ENCODE measurements at places on chromosomes 1 and 21. TPM values are rescaled to one million over a fixed set of nuclear protein-coding genes. Genes with fewer than 3 reads are reported as not detected.

DNA sequence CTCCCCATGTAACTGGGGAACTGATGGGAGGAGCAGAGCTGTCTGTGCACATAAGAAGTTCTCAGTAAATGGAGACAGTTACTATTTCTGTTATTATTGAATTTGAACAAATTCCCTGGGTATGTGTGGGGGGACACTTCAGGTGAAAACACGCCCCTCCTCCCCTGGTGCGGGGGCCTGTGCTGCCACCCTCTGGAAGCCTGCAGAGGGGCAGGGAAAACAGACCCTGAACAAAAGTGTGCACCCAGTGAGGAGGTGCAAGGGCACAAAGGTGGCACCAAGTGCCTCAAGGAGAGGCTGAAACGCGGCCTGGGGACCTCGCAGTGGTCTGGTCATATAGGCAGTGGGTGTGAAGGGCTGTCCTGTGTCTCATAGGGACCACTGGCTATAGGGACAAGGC is 18.2 kb upstream of the NADK start:
- DNase-seq: peak; percentile 31

DNA sequence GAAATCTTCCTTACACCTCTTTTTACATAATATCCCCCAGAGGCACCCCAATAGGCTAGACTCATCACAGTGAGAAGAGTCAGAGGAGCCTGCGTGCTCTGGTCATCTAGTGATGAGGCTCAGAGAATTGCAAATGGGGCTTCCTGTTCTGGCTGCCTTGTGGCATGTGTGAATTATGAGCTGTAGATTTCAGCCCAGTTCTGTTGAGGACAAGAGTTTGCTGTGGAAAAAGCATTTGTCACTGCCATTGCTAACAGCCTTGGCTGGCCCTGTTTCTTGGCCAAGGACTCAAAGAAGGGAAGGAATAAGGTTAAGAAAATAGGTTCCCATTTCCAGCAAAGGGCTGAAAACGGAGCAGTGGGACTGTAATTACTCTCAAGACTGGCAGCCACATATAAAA is 30.7 kb downstream of the MRAP start:
- DNase-seq: no peak

- no peak for DNase-seq
These were observed 13.3 kb upstream of the CAPN8 start for GRCh38 chr1:223678841-223679240.

DNA sequence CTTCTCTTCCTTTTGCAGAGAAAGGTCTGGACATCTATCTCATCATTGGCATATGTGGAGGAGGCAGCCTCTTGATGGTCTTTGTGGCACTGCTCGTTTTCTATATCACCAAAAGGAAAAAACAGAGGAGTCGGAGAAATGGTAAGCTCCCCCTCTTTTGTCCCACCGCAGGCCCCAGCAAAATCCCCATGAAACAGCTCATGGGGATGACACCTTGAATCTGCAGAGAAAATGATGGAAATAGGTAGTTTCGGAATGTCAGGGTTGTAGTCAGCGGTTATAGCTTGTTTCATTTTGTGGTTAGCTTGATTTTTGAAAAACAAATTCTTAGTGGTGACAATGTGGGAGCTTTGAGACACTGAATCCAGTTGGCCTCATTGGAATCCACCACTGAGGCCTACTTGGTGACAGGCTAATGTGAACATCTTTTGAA is 10.3 kb downstream of the CD2 start:
- DNase-seq: no peak

PPM1J gene
- 0.48 TPM for polyA plus RNA-seq

GRCh38 chr21:41068967-41069642 is 98.9 kb upstream of the BACE2 start:
- peak; percentile 19 for DNase-seq

DNA sequence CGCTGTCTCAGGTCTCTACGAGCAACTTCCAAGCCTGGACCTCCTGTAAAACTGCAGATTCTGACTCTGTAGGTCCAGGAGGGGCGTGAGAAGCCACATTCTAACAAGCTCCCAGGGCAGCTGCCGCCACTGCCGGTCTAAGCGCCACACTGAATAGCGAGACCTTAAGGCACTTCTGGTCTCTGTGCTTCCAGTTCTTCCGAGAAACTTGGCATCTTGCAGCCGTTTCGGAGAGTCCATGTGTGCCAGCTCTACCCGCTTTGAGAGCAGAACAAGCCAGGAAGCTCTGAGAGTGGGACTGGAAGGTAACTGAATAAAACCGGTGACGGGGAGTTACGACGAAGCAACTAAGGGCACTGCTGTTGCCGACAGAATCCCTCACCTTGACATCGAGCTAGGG is 12.5 kb downstream of the AGT start:
- no peak for DNase-seq

DNA sequence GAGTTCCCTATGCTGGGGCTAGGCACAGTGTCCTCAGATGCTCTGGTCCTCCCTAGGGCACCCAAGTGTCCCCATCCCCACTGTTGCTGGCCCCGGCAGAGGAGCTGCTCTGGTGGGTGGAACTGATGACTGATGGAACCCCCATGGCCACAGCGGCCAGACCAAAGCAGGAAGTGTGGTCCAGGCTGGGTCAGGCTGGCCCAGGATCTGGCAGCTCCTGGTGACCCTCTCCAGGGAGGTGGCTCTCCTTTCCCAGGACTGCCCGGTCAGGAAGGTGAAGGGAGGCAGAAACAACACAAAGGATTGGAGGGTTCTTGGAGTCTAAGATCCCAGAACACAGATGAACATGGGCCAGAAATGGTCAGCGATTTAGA is 1.1 kb downstream of the NKAIN1 start:
- no peak for DNase-seq

- DNase-seq: no peak
These were observed 136.8 kb downstream of the NOS1AP start for GRCh38 chr1:162206300-162206699.

ATAD3C gene
- not detected for polyA plus RNA-seq

- no peak for DNase-seq
These were observed 550.0 kb downstream of the KIF26B start for GRCh38 chr1:245704765-245705164.

DNA sequence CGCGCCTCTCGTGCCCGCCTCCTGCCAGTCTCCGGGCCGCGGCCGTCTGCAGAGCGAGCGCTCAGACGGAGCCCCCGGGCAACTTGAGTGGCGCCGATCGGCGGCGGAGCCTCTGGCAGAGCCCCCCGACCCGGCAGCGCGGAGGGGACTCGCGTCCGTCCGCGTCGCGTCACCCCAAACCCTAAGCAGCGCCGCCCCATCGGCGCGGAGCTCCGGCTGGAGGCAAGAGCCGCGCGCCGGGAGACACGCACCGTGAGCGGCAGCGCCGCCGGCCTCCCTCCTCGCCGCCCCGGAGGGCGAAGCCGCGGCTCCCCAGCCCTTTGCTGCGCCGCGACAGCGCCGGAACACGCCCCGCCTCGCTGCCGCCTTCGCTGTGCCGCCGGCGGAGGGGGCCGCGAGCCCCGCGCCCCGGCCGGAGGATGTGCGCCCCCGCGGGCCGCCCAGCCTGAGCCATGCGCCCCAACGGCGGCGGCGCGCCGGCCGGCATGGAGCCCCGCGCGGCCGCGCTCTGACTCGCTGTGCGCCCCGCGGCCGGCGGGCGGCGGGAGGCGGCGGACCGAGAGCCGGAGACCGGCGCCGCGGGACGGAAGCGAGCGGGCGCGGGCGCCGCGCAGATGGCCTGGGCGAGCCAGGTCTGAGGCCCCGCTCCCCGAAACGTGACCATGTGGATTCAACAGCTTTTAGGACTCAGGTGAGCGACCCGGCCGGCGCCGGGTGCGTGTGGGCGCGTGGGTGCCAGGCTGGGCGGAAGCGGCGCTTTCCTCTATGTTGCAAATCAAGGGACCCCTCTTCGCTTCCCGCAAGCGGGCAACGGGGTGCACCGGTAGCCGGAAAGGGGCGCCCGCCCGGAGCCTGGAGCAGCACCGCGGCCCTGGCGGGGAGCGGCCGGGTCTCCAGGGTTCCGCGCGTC is 610 bp downstream of the AJAP1 start:
- no peak for DNase-seq

DNA sequence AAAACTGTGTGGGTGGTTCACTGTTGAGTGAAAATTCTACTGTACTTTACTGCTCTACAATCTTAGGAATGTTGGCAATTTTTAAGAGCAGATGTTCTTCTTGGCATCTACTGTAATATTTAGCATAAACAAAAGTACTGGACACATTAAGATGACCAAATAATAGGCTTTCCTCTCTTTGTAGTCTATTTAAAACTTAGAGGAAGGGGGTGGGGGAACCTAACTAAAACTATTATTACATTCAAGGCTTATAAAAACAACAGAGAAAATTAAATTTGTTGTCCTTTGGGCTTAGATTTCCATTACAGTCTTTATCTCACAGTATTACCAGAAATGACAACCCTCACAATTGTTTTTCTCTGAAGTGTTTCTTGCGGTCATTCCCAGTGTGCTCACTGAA is 181.2 kb downstream of the PLPPR4 start:
- DNase-seq: no peak

GRCh38 chr1:213939888-213940287 is 47.9 kb upstream of the PROX1 start:
- no peak for DNase-seq

DENND1B gene
- polyA plus RNA-seq: 5.4 TPM

DNA sequence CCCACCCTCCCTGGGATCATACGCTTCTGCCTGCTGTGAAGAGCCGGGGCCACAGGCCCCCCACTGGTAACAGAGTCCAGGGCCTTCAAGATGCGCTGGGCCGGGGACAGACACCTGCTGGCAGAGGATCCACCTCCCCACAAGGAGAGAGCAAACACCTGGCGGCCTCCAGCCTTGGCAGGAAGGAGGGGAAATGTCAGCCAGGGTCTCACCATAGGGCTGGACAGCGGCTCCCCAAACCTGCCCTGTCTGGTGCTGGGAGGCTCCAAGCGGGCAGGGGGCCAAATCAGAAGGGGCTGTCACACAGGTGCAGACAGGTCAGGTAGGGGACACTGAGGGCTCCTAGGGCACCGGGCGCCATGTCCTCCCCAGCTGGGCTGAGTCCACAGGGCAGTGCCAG is 58.9 kb downstream of the KCNAB2 start:
- DNase-seq: no peak

DNA sequence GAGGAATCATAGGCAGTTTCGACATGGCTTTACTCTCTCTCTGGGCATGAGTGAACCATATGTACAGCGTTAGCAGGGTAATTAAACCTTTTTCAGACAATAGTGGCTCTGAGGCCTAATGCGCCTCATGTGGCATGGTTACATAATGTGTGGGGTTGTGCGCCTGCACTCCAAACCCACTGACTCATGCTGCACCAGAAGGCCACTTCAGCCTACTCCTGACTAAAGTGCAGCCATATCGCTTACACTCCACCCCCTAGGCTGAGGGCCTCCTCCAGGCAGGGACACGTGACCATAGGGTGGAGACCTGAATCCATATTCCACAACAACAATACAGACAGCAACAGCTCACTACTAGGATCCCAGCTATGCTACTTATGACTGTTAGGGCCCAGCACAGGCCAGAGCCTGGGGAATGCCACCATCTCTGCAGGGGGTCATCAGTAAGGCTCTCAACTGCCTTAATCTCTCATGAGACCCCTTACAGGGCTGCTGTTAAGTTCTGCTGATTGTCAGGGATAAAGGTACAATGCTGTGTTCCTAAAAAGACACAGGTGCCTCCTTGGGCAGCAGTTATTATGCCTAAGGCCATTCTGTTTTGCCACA is 13.4 kb upstream of the ODF2L start:
- no peak for DNase-seq

CFHR3 gene
- polyA plus RNA-seq: not detected

DNA sequence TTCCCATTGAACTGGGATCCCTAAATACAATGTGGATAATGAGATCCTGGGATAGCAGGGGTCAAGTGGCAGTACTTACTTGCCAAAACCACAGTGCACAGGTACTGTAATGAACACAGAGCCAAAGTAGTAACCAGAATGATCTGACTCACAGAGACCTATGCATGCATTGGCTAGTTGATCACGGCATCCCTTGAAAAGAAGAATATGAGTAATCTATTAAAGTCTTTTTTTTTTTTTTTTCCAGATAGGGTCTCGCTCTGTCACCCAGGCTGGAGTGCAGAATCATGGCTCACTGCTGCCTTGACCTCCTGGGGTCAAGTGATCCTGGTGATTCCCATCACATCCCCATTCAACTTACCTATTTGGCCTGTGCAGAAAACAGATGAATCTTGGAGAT is 29.4 kb upstream of the EIF4G3 start:
- DNase-seq: no peak

DNA sequence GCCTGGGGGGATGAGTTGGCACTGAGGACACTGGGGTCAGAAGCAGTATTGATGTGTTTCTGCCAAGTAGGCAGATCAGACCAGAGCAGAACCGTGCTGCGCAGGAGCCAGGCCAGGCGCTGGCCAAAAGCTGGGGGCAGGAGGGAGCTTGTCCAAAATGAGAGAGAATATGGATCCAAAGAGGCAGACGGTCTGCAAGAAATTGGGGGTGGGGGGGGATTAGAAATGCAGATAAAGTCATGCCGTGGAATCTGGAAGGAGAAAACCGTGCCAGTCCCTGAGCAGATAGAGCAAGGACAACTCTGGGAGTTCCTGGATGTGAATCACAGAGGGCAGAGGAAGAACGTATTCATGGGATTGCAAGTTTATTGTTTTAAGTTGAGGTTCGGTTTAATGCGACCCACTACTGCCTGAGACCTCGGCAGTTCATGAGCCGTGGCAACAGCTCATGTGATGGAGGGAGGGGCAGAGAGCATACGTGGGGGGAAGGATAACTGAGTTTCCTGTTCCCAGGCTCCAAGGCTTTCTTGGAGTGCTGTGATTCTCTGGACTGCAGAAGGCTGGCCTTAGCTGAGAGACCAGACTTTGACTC is 224.0 kb downstream of the FGGY start:
- DNase-seq: no peak

DNA sequence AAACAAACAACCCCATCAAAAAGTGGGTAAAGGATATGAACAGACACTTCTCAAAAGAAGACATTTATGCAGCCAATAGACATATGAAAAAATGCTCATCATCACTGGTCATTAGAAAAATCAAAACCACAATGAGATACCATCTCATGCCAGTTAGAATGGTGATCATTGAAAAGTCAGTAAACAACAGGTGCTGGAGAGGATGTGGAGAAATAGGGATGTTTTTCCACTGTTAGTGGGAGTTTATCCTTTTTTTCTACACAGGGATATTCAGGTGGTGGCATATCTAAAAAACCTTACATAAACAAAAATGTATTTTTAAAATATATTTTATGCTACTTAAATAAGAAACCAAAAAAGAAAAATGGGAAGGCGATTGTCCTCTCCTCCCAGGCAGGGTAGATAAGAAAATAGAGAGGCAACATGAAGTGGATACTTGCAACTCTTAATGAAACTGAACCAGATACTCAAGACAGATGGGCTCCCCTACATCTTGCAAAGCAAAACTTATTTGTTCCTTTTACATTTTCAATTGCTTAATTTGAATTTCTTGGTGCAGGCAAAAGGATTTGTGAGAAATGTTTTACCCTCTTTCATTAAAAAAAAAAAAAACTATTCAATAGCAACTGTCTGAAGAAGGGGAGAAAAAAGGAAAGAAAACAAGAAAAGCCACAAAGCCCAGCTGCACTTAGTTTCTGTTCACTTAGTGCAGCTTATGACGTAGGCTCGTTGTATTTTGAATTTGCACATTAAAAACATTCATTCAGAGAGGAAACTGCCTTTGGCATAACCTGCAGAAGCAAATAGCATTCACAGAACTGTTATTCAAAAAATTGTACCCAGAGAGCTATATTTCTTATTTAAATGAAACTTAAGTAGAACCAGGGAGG is 36.9 kb upstream of the RGS1 start:
- peak; percentile 80 for DNase-seq

ANXA9 gene
- polyA plus RNA-seq: not detected

GRCh38 chr21:42147386-42148020 is 71.4 kb upstream of the ABCG1 start:
- DNase-seq: no peak

- no peak for DNase-seq
These were observed 52.2 kb downstream of the STX6 start for GRCh38 chr1:180970333-180971079.

Measured in naive B cell (primary cell).